ENCODE measurements at places on chromosomes 4 and X.

- DNase-seq: no peak
Measured at GRCh38 chr4:53543561-53543960, 47.7 kb downstream of the LNX1 start.

DNA sequence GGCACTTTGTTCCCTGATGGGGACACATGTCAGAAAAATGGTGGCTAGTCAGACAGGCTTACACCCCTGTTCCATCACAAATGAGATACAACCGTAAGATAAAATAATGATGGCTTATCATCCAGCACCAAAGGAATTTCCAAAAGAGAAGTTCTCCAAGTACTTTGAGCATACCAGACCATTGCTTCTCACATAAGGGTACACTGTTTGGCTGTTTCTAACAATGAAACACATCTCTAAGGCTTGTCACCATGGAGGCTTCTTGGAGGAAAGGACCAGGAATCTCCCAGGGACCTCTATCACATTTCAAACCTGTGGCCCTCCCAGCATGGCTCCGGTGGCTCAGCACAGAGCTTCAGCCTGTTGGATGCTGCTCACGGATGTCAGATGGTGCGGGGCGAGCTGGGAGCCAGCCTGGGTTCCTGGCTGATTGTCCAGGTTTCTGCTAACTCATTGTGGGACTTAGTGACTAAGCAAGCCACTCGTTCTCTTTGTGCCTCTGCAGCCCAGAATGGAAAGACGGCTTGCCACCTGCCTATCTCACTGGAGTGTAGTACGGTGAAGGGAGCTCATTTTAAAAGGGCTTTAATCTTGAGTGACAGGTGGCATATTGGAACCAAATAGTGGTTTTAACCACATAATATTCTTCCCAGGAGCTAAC lies 54.5 kb downstream of the FHDC1 start:
- no peak for DNase-seq

GRCh38 chrX:68989456-68989855 lies 160.6 kb downstream of the EFNB1 start:
- no peak for DNase-seq

GRCh38 chrX:143047511-143047910 lies 21.8 kb downstream of the SPANXN4 start:
- no peak for DNase-seq

GRCh38 chrX:38126179-38126578 lies 94.5 kb downstream of the SRPX start:
- no peak for DNase-seq

GRCh38 chr4:153025406-153025805 lies 89.3 kb downstream of the FHDC1 start:
- no peak for DNase-seq

- DNase-seq: no peak
Measured at GRCh38 chrX:86148594-86148993, 343 bp downstream of the DACH2 start.

- no peak for DNase-seq
Measured at GRCh38 chrX:106774981-106775380, 27.5 kb upstream of the TBC1D8B start.

- no peak for DNase-seq
Measured at GRCh38 chrX:112669824-112670223, 9.9 kb downstream of the LHFPL1 start.

DNA sequence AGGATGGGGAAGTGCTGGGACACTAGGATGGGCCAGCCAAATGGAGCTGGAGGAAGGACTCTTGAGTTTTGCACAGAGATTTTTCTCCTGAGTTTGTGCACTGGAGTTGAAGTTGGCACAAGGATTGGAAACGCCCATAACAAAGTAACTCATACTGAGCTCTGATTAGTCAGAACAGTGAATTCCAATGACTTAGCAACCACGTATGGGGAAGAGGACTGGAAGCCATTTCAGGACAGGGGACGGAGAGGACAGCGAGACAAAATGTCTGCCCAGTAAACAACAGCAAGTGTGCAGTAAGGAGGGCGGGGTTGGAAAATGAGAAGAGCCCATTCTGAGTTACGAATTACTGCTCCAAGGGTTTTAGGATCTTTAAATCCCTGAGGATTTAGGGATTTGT lies 5.9 kb downstream of the RIPPLY1 start:
- no peak for DNase-seq

DNA sequence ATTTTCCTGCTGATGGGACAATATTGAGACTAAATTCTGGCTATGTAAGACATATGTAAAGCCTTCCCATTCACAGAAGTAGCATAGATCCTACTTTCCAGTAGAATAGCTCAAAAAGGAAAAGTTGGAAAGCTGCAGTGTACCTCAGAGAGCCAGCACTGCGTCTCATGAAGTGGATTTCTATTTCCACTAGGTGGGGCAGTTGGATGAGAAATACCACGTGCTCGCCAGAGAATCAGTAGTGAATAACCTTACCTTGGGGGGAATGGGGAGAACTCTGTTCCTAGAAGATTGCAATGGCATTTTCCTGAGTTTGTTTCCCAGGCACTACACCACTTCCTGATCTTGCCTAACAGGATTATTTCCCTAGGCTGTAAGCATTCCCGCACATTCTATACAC lies 907.1 kb downstream of the FSTL5 start:
- no peak for DNase-seq

DNA sequence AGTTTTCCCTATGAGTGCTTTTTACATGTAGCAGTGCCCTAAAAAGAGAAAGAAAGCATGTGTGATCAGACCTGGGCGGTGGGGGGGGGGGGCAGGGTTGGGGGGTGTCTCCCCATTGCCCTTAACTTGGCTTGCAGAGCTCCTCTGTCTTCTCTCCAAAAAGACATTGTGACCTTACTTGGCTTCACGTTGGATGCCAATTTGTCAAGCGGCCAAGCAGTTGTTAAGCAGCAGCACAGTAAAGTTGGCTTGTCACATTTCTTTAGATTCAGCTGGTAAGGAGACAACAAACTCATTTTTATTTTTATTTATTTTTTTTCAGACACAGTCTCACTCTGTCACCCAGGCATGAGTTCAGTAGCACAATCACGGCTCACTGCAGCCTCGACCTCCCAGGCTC lies 57.3 kb upstream of the ZNF157 start:
- no peak for DNase-seq

- DNase-seq: no peak
Measured at GRCh38 chr4:84312426-84313012, 186.6 kb downstream of the NKX6-1 start.

DNA sequence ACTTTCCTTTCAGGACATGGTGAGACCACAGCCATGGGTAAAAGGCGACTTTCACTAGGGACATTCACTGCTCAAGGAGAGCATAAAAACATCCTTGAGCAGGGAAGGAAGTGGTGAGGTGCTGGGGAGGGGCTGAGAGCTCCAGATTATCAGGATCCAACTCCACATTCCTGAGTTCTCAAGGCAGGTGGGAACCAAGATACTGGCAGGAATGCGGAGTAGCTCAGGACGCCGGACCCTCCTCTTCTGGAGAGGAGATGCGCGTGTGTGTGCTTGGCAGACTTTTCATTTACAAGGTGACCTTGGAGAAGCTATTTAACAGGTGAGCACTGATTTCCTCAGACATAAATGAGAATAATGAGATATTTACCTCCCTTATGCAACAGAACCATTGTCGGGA lies 41.3 kb upstream of the TXK start:
- DNase-seq: no peak

DNA sequence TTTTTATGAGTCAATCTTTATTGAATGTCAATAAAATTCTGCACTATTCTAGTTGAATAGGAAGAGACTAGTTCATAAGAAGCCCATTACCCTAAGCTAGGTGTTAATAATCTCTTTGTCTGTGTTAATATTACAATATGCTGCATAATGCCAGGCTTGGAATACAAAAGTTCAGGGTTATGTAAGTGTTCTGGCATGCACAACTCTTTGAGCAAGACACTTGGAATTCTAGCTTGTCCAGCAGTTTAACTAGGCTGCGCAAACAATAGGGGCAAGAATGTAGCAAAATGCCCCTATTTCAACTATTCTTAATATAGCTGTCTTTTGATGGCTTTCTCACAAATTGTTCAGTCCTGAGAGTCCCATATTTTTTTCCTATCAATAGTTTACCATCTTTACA lies 31.3 kb upstream of the ETNPPL start:
- no peak for DNase-seq

- DNase-seq: no peak
Measured at GRCh38 chr4:188780686-188781085, 641.4 kb downstream of the TRIML1 start.

DNA sequence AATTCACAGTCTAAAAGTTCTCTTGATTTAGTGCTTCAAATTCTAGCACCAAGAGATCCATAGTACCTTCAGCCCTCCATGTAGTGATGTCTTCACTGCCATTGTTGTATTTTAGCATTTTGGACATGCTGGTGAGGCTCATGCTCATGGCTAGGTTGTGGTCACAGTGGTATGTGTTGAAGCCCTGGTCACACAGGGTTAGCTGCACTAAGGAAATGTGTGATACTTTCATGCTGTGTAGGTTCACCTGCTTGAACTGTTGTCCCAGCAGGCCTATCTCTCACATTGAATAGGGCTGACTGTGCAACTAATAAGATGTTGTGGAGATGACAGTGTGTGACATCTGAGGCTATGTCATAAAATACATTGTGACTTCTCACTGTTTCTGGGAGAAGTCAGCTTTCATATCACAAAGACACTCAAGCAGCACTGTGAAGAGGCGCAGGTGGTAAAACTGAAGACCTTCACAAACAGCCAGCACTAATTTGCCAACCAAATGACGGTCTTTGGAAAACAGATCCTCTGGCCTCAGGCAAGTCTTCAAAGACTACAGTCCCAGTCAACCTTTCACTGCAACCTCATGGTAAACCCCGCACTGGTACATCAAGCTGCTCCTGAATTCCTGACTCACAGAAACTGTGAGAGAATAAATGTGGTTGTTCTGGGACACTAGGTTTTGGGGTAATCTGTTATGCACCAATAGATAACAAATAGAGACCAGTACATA lies 17.4 kb upstream of the ADH4 start:
- DNase-seq: no peak

DNA sequence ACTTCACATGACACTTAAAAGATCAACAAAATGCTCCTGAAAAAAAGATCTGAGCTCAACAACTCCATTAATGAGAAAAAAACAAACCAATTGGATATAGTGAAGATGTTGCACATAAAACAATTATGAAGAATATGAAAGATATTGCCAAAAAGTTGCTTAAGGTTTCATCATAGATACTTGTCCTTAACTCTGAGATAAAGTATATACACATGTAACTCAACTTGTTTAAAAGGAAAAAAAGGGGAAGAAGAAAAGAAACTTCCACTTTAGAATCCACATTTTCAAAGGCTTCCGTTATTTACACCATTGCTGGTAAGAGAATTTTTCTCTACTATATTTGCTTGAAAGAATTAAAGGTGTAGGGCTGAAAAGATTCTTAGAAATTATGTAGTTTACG lies 2.7 kb downstream of the AFAP1 start:
- DNase-seq: no peak

- DNase-seq: no peak
Measured at GRCh38 chrX:103616676-103617186, 9.0 kb downstream of the TCEAL3 start.

GRCh38 chrX:134683351-134684005 lies 25.2 kb upstream of the PLAC1 start:
- no peak for DNase-seq

DNA sequence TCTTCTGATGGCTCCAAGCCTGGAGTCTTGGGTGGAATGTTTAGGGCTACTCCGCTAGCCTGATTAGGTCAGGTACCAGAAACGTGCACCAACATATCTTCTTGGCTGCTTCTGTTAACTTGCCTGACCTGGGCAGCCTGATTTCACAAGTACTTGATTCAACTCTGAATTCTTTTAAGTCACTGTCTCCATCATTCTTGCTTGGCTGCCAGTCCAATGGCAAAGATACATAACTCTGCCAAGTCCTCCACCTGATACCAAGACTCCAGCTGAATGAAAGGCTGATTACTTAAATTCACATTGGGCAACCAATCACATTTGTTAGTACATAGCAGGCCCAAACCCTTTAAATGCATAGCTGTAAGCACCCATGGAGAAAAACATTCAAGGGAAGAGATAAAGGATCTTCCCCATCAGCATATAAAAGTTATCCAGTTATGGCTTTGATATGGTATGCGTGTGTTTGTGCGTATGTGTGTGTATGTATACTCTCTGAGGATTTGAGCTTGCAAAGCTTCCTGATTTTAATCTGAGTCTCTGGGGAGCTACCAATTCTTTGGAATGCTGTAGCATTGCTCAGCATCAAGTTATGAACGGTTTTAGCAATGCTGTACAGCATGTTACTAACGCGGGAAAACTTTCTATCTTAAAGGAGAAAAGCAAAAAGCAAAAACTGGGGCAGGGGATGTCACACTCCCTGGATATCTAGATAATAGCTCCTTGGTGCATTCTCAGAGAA lies 917.2 kb downstream of the DMD start:
- DNase-seq: no peak

DNA sequence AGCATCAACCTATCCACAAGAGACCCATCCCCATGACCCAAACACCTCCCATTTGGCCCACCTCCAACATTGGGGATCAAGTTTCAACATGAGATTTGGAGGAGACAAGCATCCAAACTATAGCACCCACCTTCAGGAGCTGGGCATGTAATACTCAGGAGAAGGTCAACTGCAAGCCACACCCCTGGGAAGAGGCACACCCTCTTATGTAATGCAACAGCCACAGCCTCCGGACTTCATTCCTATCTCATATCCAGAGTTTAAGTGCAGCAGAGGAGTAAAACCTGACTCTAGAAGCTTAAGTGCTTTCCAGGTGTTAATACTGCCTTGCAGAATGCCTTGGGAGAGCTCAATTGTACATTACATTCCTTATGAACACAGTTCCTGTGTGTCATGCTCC lies 197.4 kb downstream of the PTTG2 start:
- DNase-seq: no peak

GRCh38 chr4:147328756-147329446 lies 152.0 kb upstream of the EDNRA start:
- DNase-seq: no peak

- no peak for DNase-seq
Measured at GRCh38 chrX:37871626-37872302, 24.4 kb upstream of the DYNLT3 start.

- DNase-seq: no peak
Measured at GRCh38 chr4:33334416-33334815, 2614.2 kb downstream of the PCDH7 start.

- DNase-seq: no peak
Measured at GRCh38 chr4:8362483-8362882, 78.0 kb downstream of the ACOX3 start.

DNA sequence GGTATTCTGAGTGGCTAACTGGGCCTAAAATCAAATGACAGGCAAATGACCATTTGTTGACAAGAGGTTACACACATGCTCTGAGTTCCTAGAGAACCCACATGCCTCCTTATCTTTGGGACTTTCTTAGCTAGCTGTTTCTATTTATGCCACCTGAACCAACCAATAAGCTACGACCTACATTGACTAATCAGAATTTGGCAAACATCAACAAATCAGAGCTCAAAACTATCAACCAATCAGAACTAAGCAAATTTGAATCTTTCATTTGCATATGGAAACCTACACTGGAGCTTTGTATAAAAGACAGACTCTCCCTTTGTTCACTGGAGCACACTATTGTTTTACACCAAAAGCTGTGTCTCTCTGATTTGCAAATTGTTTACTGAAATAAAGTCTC lies 192.0 kb downstream of the CXXC4 start:
- no peak for DNase-seq

Data from effector CD8-positive, alpha-beta T cell (primary cell).